Thoracic aorta (tissue), 2 donors: ENCODE measurements at places on chromosomes 1 and 21. TPM values are rescaled to one million over a fixed set of nuclear protein-coding genes. Genes with fewer than 3 reads are reported as not detected.

- DNase-seq = no peak
These were observed 4.9 kb upstream of the MAPKAPK2 start for GRCh38 chr1:206679738-206680211.

- peak; percentile 44 for DNase-seq
These were observed 15.7 kb upstream of the IGSF21 start for GRCh38 chr1:18091660-18092446.

GRCh38 chr1:100530141-100530540 lies 7.8 kb upstream of the GPR88 start:
- no peak for DNase-seq

GRCh38 chr1:217136895-217137205 lies 413.6 kb upstream of the ESRRG start:
- no peak for DNase-seq

GRCh38 chr1:28735961-28736449 lies 735 bp upstream of the YTHDF2 start:
- DNase-seq = no peak

- DNase-seq = no peak
These were observed 135.4 kb upstream of the FMN2 start for GRCh38 chr1:239956263-239956662.

- no peak for DNase-seq
These were observed 28.9 kb upstream of the CLSTN1 start for GRCh38 chr1:9852410-9853248.

- DNase-seq = no peak
These were observed 46.0 kb upstream of the CNTN2 start for GRCh38 chr1:204996981-204997380.

The TAS1R1 gene
- total RNA-seq = not detected

The NOS1AP gene
- total RNA-seq = 6.3 TPM
